ENCODE measurements at places on chromosomes 5 and 9.

DNA sequence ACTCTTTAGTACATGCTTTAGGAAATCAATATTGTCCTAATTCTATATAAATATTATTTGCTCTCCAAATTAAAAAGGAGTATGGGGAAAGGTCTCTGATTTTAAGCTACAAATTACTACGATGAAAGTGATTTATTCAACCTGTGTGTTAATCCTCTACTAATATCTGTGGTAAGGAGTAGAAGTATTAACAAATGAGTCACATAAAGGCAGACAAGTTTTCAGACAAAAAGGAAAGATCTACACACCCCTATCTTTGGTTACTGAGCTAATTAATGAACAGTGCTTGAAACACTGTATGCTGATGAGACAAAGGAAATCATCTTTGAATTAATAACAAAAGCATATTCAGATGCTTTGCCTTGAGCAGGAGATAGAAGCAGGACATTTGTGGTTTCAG, 15.9 kb downstream of the LOX start:
- DNase-seq: no peak
- H3K27me3 ChIP-seq: no peaks in the 10 kb centered on the region
- no peak overlapping the region for H3K27ac ChIP-seq

- DNase-seq: no peak
- H3K36me3 ChIP-seq: no peaks in the 10 kb centered on the region
- H3K4me1 ChIP-seq: no peaks in the 10 kb centered on the region
- H3K27me3 ChIP-seq: peaks cover 42% of the 10 kb centered on the region
- no peak overlapping the region for H3K4me3 ChIP-seq
These were observed 29.2 kb upstream of the ENHO start for GRCh38 chr9:34551751-34552605.

DNA sequence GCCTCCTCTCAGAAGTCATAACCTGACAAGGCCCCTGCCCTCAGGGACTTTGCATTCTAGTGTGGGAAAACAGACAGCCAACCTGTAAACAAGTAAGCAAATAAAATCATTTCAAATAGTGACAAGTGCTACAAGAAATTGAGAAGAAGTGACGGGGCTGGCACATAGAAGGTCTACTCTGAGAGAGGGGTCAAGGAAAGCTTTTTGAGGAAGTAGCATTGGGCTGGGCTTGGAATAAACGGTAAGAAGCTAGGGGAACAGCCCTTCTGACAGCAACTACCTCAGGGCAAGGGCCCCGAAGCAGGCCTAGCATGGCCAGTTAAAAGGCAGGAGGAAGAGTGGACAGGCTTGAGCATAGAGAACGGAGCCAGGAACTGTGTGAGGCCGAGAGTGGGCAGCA, 4.8 kb upstream of the SLC2A8 start:
- H3K4me3 ChIP-seq: no peak overlapping the region
- H3K27ac ChIP-seq: no peak overlapping the region
- no peak for DNase-seq

- no peaks in the 10 kb centered on the region for H3K36me3 ChIP-seq
- H3K4me1 ChIP-seq: no peaks in the 10 kb centered on the region
- no peak overlapping the region for H3K27ac ChIP-seq
- H3K27me3 ChIP-seq: no peaks in the 10 kb centered on the region
- no peak for DNase-seq
- H3K4me3 ChIP-seq: no peak overlapping the region
These were observed 4.4 kb downstream of the MUSK start for GRCh38 chr9:110672873-110673510.

DNA sequence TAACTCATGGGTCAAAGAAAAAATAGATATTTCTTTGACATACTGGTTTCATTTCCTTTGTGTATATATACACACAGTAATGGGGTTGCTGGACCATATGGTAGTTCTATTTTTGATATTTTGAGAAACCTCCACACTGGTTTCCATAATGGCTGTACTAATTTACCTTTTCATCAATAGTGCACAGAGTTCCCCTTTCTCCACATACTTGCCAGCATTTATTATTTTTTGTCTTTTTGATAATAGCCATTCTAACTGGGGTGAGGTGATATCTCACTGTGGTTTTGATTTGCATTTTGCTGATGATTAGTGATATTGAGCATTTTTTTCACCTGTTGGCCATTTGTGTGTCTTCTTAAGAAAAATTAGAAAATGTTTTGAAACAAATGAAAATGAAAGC, 78.4 kb upstream of the CKMT2 start:
- peaks cover 2% of the 10 kb centered on the region for H3K27me3 ChIP-seq
- no peaks in the 10 kb centered on the region for H3K36me3 ChIP-seq
- DNase-seq: no peak
- H3K4me3 ChIP-seq: no peak overlapping the region
- peaks cover 7% of the 10 kb centered on the region for H3K4me1 ChIP-seq

DNA sequence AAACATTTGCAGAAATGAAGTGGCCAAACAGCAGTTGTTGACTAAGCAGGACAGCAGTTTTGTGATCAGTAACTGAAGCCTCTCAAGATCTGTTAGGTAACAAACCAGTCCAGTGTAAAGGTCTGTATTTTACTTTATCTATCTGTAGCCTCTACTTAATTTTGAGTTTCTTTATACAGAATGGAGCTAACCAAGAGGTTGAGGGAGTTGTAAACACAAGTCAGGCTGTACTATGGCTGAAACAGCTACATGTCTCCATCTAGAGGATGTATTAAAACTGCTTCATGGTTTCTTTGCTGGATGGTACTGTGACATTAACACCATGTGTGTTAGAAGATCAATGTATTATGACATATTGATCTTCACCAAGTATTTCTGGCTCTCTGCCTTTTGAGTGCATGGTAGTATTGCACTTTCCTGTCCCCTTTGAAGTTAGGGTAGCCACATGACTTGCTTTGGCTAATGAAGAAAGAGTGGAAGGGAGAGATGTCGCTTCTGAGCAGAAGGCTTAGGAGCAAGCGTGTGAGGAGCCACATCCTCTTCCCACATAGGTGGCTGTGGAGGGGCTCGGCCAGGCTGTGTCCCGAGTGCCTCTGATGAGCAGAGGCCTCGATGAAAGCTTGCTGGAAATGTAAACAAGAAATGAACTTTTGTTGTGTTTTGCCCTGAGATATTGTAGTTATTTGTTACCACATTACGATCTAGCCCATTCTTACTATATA, 105.6 kb upstream of the PCA3 start:
- H3K36me3 ChIP-seq: no peaks in the 10 kb centered on the region
- H3K27ac ChIP-seq: no peak overlapping the region
- no peak for DNase-seq
- no peak overlapping the region for H3K4me3 ChIP-seq

GRCh38 chr5:152607401-152608160, 202.5 kb upstream of the NMUR2 start:
- no peak overlapping the region for H3K4me3 ChIP-seq
- no peaks in the 10 kb centered on the region for H3K27me3 ChIP-seq
- no peak overlapping the region for H3K27ac ChIP-seq
- no peaks in the 10 kb centered on the region for H3K4me1 ChIP-seq
- no peaks in the 10 kb centered on the region for H3K36me3 ChIP-seq

- H3K4me1 ChIP-seq: peaks cover 28% of the 10 kb centered on the region
- H3K27ac ChIP-seq: peak overlapping the region; percentile 81
- H3K27me3 ChIP-seq: no peaks in the 10 kb centered on the region
These were observed 256.0 kb downstream of the TMEM167A start for GRCh38 chr5:82820961-82821845.

DNA sequence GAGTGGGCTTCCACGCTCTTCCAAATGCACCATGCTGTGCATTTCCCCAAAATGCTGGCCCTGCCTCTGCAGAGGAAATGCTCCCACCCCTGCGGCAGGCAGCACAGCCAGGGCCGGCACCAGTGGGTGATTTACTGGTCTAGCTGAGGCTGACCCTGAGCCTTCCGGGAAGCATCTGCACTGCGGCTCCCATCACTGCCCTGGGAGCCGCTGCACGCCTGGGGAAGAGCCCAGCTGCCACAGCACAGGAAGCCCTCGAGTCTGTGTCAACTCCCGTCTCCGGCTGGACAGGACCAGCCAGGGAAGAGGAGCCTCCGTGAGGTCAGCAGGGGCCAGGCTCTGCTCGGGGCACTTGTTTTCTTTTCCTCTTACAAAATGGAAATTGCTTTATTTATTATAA, 25.1 kb upstream of the EEIG1 start:
- no peaks in the 10 kb centered on the region for H3K36me3 ChIP-seq
- no peaks in the 10 kb centered on the region for H3K27me3 ChIP-seq
- no peak overlapping the region for H3K4me3 ChIP-seq
- H3K27ac ChIP-seq: no peak overlapping the region
- H3K4me1 ChIP-seq: peaks cover 62% of the 10 kb centered on the region

GRCh38 chr9:106619211-106619610, 243.8 kb upstream of the ZNF462 start:
- H3K27me3 ChIP-seq: no peaks in the 10 kb centered on the region
- no peaks in the 10 kb centered on the region for H3K4me1 ChIP-seq
- H3K27ac ChIP-seq: no peak overlapping the region
- H3K4me3 ChIP-seq: no peak overlapping the region
- no peak for DNase-seq

GRCh38 chr5:122312591-122313406, 762 bp downstream of the SNCAIP start:
- H3K27me3 ChIP-seq: peaks cover 62% of the 10 kb centered on the region
- H3K27ac ChIP-seq: no peak overlapping the region
- peaks cover 14% of the 10 kb centered on the region for H3K4me1 ChIP-seq

GRCh38 chr5:39948341-39948740, 523.6 kb upstream of the DAB2 start:
- no peaks in the 10 kb centered on the region for H3K27me3 ChIP-seq
- peaks cover 3% of the 10 kb centered on the region for H3K4me1 ChIP-seq
- H3K27ac ChIP-seq: no peak overlapping the region
- no peak overlapping the region for H3K4me3 ChIP-seq

DNA sequence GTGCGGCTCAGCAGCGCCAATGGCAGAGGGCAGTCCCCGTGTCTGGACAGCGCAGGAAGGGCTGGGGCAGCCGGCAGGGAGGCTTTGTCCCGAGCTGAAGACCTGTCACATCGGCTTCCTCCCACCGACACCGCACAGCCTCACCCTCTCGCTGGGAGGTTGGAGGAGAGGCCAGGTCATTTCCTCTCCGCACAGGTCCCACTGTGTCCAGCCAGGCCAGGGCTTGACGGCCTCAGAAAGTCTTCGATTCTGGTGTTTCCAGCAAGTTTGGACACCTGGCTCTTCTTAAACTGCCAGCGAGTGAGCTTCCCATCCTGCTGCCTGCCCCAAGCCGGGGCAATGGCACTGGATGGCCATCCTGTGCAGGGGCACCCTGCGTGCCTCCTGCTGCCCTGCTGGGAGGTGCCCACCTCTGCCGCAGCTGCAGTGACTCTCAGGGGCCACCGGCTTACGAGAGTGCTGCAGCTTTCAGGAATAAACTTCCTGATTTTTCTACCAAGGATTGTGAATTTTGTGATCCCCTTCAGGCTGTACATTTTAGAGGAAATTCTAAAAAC, 33.9 kb downstream of the AHRR start:
- DNase-seq: no peak
- no peaks in the 10 kb centered on the region for H3K4me1 ChIP-seq
- H3K27me3 ChIP-seq: no peaks in the 10 kb centered on the region
- no peak overlapping the region for H3K27ac ChIP-seq
- H3K36me3 ChIP-seq: no peaks in the 10 kb centered on the region

All from activated B cell treated with CpG ODN at 0.5 μM for 24 hours (primary cell).